ENCODE measurements at places on chromosomes 16 and 17.

GRCh38 chr17:38554430-38555350 lies 51.1 kb downstream of the SRCIN1 start:
- DNase-seq: no peak

- DNase-seq: no peak
These were observed 5.9 kb downstream of the SLC38A7 start for GRCh38 chr16:58678716-58679115.

- DNase-seq: no peak
These were observed 55.1 kb downstream of the ATP2C2 start for GRCh38 chr16:84423416-84423837.

DNA sequence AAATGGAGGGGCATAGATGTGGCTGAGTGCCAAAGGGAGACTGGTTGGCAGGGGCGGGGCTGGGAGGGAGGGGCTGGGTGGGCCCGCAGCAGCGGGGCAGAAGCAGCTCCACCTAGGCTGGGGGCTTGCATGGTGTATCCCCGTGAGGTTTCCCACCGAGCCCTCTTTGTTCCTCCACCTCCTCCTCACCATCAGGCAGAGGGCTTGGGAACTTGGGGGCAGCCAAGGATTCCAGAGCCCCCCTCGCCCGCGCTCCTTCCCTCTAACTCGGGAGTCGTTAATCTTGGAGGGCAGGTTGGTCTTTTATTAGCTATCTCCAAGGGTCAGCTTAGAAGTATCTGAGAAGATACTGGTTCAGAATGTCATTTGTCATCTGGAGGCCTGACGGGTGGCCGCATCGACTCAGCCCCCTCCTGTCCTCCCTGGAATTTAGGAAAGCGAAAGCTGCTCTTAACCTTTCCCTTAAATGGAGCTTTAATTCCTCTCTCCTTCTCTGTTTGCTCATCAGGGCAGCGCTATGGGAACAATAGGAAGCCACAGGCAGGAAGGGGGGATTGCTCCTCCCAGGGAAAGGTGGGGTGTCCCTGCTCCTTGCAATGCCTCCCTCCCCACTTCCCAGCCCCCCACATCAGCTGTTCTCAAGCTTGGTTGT lies 274.3 kb upstream of the XYLT1 start:
- no peak for DNase-seq

GRCh38 chr16:25390761-25391160 lies 133.1 kb upstream of the ZKSCAN2 start:
- DNase-seq: no peak
